ENCODE measurements at places on chromosomes 3 and 15. TPM values are rescaled to one million over a fixed set of nuclear protein-coding genes. Genes with fewer than 3 reads are reported as not detected.
A peak's percentile ranks its signal among the peaks of the same experiment; 100 is the strongest.

DNA sequence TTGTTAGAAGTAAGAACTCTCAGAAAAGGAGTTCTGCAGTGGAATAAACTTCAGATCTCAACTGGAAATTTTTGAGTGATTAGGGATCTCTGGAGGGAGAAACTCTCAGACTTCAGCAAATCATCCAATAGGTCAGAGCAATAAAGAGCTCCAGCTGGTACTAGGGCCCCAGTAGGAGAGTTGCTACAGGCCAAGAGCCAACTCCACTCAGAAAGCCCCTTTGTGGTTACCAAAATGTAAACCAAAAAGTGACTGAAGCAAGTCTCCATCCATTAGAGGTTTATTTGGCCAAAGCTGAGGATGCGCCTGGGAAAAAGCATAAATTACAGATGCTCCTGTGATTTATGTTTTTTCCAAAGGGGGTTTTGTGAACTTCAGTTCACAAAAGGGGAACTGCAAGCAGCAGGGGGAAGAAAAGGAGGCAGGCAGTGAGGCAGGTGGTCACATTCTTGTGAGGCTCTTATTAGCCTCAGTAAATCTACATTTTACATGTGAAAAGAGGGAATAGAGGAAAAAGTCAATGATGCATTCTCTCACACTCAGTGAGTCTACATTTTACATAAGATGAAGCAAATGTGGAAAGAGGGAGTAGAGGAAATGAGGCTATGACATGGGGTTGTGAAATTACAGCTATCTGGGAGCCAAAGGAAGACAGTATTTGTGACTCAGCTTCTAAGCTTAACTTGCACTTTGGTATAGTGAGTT lies 92.4 kb upstream of the DAZL start:
- DNase-seq: no peak

GRCh38 chr15:101609742-101610610 lies 42.2 kb downstream of the TM2D3 start:
- DNase-seq: no peak

DNA sequence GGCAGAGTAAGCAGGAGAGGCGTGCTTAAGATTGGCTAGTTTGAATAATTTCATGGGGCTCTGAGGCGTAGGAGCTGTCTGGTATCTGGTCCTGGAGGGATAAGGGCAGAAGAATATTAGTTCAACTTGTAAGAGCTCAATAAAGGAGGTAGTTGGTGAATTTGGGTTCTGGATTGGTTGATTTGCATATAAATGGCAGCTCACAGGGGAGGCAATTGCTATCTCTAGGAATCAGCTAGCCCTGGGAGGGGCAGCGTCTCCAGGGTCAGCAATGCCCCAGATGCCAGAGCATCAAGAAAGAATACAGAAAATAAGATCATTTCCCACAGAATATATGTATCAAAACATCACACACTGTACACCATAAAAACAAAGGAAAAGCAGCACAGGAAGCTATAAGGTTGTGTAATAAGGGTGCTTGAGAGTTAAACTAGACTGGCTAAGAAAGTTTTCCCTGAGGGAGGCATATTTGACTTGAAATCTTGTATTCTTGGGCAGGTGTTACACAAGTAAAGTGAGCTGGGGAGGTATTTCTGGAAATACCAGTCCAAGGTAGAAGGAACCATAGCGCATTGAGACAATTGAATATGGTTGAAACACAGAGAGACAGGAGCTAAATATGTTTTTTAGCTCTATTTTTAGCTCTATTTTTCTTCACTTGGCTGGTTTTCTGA lies 6.1 kb downstream of the MOBP start:
- no peak for DNase-seq

GRCh38 chr15:67197364-67197695 lies 57.1 kb downstream of the AAGAB start:
- no peak for DNase-seq

GRCh38 chr3:174891524-174892203 lies 32.5 kb downstream of the NAALADL2 start:
- DNase-seq: no peak

DNA sequence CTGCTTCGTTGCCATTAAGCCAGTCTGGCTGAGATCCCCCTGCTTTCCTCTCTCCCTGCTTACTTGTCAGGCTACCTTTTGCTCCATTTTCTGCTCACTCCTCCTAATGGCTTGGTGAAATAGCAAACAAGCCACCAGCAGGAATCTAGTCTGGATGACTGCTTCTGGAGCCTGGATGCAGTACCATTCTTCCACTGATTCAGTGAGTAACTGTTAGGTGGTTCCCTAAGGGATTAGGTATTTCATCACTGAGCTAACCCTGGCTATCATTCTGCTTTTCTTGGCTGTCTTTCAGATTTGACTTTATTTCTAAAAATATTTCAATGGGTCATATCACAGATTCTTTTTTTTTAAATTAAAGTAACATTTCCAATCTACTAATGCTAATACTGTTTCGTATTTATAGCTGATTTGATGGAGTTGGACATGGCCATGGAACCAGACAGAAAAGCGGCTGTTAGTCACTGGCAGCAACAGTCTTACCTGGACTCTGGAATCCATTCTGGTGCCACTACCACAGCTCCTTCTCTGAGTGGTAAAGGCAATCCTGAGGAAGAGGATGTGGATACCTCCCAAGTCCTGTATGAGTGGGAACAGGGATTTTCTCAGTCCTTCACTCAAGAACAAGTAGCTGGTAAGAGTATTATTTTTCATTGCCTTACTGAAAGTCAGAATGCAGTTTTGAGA lies 25.0 kb downstream of the CTNNB1 start:
- DNase-seq: peak; percentile 51

GRCh38 chr3:67460841-67461510 lies 193.4 kb downstream of the SUCLG2 start:
- no peak for DNase-seq

GRCh38 chr3:156211583-156211982 lies 91.2 kb downstream of the KCNAB1 start:
- DNase-seq: peak; percentile 95

- no peak for DNase-seq
Observed at GRCh38 chr3:127000761-127001160, 17.8 kb downstream of the PLXNA1 start.

DNA sequence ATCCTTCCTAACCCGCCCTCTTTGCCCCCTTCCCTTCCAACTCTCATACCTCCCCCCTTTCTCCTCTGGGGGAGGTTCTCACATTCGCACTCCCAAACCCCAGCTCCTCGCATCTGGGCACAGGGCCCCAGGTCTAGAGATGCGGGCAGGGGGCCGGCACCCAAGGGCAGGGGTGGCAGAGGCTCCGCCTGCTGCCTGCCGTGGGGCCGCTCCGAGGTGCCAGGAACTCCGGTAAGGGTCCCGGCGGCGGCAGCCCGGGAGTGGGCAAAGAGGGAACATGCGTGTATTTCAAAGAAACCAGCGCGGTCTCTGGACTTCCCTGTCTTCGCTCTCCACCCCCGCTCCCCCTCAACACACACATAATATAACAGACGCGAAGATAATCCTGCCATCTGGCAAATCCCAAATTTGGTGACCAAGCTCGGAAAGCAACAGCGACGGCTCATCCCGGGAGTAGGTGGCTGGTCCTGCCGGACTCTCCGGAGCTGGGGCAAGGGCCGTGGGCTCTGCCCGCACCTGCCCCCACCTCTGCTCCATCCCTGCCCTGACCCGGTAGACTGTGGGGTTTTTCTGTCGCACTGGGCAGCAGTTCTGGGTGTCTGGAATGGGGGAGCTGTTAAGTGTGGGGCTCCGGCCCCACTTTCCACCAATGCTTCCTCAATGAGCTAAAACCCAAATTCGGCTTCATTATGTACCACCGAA lies 31.0 kb downstream of the NR2F2 start:
- no peak for DNase-seq

GRCh38 chr15:45307230-45307924 lies 55.3 kb downstream of the SLC28A2 start:
- DNase-seq: peak; percentile 21

GRCh38 chr15:40928821-40929659 lies at the start of gene DLL4:
Gene DLL4, plus strand, starts transcription at chr15:40929340. Its CDS starts 329 bp downstream, at chr15:40929669.
- no peak for DNase-seq

DNA sequence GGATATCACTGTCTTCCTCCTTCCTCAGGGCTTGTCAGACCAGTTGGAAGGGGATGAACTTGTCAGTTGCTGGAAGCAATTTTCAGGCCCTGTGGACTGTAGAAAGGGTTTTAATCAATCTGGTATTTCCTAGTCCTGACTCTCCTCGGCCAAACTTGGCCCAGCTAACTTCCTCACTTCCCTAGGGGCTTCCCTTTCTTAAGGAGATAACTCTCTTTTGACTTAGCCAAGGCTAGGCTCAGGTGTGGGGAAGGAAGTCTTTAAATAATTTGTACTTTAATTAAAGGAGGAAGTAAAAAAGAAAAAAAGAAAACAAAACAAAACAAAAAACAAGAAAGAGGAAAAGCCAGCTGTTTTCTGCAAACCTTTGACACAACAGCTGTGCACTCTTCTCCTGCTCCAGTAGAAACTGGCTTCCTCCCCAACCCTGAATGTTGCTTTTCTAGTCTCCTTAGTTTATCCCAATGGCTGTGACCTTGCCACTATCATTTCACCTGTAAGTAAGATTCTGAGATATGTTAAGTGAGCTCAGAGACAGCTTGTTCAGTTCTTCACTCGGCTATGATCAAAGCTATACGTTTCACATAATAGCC lies 53.0 kb upstream of the ST3GAL6 start:
- DNase-seq: no peak

- peak; percentile 45 for DNase-seq
Observed at GRCh38 chr15:33226559-33227181, 32.2 kb upstream of the FMN1 start.

GRCh38 chr3:111989061-111989678 lies 9.6 kb upstream of the TAGLN3 start:
- DNase-seq: peak; percentile 58

- no peak for DNase-seq
Observed at GRCh38 chr3:188647237-188647636, 493.3 kb downstream of the LPP start.

DNA sequence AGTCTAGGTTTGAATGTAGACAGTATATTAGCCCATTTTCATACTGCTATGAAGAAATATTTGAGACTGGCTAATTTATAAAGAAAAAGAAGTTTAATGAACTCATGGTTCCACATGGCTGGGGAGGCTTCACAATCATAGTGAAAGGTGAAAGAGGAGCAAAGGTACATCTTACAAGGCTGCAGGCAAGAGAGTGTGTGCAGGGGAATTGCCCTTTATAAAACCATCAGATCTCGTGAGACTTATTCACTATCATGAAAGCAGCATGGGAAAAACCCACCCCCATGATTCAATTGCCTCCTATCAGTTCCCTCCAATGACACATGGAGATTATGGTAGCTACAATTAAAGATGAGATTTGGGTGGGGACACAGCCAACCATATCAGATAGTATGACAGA lies 440.1 kb upstream of the ARHGEF26 start:
- DNase-seq: no peak

DNA sequence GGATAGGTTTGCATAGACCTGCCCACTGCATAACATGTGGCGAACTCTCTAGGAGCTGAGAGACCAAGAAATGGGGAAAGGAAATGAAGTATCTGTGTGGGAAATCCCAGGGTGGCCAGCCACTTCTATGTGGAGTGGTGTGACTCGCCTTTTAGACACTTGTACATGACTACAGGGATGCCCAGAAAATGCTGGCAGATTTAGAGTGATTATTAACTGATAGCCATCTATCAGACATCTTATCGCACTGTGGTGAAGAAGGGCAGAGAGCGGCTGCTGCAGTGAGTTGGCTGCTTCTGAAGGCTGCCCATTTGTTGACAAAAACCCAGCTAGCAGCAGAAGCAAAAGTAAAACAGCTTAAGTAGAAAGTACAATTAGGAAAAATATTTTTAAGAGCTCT lies 18.1 kb upstream of the STAC start:
- DNase-seq: peak; percentile 29

- DNase-seq: no peak
Observed at GRCh38 chr3:3705090-3705775, 94.0 kb upstream of the LRRN1 start.

DNA sequence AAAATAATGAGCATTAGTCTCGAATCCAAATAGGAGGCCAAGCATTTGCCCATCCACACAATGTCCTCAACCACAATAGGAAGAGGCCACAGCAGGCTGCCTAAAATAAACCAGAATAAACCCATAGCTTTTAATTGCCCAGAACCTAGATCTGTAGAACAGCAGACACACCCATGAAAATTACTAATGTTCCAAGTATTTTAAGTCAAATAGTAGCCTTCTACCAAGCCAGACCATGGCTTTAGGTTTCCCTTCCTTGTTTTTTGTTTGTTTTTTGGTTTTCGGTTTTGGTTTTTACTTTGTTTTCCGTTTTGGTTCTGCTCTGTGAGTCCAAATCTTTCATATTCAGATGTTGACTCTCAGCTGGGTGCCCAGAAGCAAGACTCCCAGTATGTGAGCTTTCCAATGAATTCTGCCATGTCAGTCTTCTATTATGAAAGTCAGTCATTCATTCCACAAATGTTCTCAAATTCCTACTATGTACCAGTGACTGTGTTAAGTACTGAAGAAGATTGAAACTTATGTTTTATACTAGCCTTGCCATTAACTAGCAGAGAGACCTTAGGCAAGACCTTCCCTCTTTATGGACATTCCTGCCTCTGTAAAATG lies 57.8 kb upstream of the BOC start:
- no peak for DNase-seq

DNA sequence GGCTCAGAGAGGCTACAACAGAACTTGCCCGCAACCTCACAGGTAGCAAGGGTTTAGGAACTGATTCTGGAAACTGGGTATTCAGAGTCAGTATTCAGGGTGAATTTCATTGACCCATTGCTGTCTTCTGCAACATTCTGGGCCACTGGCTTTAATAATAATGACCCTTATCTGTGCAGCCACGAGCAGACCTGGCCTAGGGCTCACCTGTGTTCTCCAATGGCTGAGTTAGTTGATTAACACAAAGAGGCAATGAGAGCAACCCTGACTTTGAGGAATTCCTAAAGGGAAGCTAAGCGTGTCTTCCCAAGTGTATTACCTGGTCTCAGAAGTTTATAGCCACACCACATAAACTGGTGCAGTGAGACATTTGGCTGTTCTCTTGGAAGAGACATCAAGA lies 289.9 kb downstream of the EPHB1 start:
- no peak for DNase-seq

The GNAT1 gene
- not detected for polyA plus RNA-seq

The PPARG gene
- polyA plus RNA-seq: 0.49 TPM

The CLRN1 gene
- not detected for polyA plus RNA-seq

The ATP13A5 gene
- not detected for polyA plus RNA-seq

The CNTN3 gene
- polyA plus RNA-seq: 0.01 TPM

The GPR160 gene
- 0.17 TPM for polyA plus RNA-seq

The RAB11A gene
- 246 TPM for polyA plus RNA-seq

The KNL1 gene
- polyA plus RNA-seq: 6.1 TPM
